ENCODE measurements at places on chromosomes 4 and X.

DNA sequence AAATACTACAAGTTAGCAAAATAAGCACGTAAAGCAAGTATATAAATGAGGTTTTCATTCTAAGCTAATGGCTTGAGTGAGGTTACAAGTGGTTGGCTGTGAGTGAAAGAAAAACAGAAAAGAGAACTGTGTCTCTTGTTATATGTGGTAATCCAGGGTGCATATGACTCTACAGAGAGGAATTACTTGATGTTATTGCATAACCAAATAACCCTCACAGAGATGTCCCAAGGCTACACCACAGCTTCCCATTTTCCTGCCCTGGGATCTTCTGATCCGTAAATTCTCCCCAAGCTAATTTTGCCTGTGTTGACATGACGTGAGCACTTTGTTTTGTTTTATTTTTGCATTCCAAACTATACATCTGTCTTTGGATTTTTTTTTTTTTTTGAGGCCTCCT, 470.0 kb upstream of the INTU start:
- DNase-seq: no peak

GRCh38 chr4:155062948-155063347, 145.5 kb upstream of the NPY2R start:
- no peak for DNase-seq

DNA sequence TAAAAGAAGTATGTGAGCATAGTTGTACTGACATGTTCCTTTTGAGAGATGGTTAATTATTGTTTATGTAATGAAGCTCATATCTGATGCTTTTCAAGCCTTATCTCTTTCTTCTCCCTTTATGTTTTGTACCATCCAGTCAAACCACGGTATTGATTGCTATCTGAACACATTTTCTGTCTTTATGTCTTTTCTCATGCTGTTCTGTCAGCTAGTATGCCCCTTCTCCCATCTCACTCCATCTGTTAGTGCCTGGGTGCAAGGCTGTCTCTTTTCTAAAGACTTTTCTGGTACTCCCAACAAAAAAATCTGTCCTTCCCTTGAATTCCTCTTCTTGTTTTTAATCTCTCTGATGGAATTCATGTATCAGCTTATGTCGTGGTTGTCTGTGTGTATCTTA, 883.8 kb upstream of the IGFBP7 start:
- DNase-seq: no peak

DNA sequence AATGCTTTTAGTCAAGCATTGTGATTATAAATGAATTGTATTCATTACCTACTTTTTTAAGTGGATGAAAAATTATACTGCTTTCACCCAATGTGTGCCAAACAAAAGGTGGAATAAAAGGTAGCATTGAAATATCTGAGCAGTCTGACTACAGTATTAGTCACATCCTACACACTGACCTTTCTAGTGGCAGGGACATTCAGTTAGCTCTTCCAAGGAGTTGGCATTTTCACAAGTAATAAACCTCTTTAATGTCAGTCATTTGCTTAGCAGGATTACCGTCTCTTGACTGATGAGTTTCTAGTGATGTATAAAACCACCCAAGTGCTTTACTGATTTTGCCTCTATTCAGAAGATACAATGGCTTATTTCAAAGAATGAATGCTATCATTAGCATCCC, 687.9 kb downstream of the ARAP2 start:
- DNase-seq: no peak

DNA sequence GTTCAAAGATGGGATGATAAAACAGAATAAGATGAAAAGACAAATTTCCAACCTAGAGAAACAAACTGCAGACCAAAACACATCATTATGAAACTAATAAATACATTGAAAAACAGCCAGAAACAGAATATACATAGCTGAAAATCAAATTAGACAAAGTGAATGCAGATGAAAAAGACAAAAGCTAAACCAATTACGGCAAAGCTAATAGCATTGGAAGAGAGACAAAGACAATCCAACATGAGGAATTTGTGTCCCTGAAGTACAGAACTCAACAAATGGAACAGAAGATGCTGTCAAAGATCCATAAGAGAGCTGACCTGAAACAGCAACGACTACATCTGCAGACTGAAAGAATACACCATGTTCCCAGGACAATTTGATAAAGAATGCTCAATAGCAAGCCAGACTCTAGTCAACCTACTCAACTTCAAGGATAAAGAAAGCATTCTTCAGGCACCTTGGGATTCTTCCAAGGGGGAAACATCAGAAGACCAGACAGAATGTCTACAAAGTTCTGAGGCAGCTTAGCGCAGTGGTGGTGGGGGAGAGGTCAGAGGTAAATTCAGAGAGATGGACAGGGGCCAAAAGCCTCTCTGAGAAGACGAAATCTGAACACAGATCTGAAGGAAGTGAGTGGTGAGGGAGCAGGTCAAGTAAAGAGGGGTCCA, 27.4 kb upstream of the IRAK1 start:
- DNase-seq: no peak

GRCh38 chrX:1529328-1529727, 7.7 kb downstream of the P2RY8 start:
- DNase-seq: no peak

DNA sequence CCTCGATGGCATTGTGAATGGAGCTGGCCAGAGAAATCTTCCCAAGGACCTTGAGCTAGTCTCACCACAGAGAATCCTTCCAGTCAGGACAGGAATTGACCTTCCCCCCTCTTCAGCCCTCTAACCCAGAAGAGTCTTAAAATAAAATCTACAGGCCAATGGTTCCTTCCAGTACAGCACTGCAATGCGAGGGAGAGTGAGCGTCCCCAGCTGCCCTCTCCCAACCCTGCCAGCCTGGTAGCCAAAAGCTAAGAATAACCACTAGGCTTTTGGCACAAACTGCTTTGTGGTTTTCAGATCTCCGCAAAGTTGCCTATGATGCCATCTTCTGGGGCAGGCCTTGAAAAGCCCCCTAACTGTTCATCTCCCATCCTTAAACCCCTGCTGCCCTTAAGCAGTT, 175.1 kb downstream of the AR start:
- DNase-seq: no peak

GRCh38 chr4:13143222-13144070, 340.7 kb downstream of the RAB28 start:
- DNase-seq: no peak

GRCh38 chr4:2484185-2484584, 15.3 kb downstream of the RNF4 start:
- DNase-seq: no peak

DNA sequence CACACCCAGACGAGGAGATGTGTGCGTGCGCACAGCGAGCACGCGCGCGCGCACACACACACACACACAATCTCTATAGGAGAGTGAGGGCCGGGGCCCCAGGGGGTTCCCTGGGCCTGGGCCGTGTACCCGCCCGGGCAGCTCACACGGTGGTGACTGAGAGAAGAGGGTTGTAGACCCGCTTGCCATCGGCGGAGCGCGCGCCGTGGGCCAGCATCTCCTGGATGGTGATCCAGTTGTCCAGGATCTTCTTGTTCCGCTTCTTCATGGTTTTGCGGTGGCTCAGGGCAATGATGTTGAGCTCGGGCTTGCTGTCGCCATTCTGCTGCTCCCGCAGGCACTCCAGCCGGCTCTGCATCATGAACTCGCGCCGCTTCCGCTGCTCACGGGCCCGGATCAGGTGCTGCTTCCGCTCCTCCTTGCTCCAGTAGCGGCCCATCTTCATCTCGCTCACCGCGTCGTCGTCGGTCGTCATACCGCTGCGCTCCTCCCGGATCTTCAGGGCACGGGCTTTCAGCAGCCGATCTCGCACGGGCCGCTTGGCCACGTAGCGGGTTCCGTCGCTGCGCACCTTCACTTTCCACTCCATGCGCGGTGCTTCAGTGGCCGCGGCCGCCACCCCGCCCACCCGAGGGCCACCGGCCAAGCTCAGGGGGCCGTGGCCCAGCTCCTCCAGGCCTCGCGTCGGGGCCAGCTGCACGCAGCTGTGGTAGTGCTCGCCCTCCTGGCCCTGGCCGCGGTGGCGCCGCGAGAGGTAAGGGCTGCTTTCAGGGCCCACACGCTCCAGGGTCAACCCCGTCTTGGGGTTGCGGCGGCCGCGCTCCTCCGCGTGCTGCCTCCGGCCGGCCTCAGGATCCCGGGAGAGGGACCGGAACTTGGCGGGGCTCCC, 9.0 kb downstream of the SSR4 start:
- no peak for DNase-seq

DNA sequence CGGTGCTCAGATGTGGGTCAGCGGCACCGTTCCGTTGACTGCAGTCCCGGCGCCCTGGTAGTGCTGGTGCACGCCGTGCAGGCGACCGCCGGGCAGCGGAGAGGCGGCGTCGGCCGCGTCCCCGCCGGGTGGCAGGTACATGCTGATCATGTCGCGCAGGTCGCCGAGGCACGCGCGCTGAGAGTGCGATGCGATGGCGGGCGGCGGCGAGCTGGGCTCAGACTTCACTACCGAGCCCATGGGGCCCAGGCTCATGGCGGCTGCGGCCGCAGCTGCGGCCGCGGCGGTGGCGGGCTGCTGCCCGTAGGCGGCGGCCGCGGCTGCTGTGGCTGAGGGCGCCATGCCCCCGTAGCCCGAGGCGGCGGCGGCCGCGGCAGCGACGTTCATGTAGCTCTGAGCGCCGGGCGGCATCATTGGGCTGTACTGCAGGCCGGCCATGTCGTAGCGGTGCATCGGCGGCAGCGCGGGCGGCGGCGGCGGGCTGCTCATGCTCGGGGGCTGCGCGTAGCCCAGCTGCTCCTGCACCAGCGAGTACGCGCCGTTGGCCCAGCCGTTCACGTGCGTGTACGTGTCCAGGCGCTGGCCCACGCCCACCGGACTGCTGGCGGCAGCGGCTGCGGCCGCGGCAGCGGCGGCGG, 1.0 kb downstream of the SOX3 start:
- DNase-seq: no peak

DNA sequence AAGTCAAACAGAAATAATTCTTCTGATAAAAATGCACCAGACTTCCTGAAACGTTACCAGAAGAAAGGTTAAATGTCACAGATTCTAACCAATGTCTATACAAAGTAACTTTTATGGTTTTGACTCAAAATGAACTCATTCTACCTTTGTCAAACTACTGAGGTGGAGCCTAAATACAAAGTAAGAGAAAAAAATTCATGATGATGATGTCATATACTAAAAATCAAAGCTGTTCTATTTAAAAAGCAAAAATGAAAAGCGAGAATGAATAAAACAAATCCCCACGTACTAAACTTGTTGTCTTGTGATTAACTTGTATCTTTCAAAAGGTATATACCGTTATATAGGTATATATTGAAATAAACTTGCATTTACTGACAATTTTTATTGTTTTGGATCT, 21.7 kb downstream of the GNPDA2 start:
- DNase-seq: no peak

- no peak for DNase-seq
Measured at GRCh38 chrX:154115071-154115470, 17.6 kb upstream of the MECP2 start.

DNA sequence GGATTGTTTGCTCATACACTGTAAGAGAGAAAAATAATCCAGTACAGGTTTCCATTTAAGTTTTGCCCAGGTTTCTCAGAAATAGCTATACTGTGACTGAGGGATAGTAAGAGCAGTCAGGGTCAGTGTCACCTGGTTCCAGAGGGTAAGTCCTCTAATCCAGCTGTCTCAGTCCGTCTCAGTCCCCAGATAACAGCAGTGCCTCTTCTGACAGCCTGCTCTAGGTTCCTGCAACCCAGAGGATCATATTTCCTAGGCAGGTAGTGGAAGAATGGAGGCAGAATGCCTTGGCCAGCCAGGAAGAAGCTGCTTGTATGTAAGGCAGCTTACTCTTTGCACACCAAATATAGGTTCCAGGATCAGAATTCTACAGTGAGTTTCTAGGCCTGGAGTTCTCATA, 22.6 kb upstream of the GNRHR start:
- DNase-seq: no peak

DNA sequence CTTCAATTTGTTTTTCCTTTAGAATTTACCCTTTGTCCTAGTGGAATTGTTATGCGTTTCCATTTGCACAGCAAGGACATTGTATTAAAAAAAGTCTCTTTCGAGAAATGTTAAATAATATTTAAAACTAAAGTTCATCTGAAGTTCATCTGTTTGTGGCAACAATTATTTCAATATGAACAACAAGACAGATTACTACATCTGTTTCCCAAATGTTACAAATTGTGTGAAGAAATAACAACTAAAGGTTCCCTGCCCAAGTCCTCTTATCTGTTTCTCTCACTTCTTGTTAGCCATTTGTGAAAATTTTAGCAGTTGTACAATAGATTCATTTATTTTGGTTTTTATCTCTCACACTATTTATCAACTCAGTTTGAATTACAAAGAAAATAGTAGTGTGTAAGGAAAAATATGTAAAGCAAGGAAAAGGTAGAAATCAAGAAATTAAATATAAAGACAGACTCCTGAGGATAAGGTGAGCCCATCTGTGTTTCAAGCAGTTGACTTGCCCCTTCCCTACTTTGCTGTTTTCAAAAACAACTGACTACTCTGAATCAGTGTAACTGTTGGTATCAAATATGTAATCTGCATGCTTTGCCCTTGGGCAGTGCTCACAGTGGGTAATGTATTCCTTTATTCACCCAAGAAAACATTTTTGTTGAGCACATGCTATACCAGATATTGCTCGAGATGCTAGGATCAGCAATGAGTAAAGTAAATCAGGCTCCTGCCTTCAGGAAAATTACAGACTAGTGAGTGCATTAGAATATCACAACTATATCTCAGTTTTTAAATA, 118.9 kb upstream of the PCDH7 start:
- DNase-seq: no peak

GRCh38 chr4:66014146-66014765, 344.0 kb upstream of the EPHA5 start:
- no peak for DNase-seq

DNA sequence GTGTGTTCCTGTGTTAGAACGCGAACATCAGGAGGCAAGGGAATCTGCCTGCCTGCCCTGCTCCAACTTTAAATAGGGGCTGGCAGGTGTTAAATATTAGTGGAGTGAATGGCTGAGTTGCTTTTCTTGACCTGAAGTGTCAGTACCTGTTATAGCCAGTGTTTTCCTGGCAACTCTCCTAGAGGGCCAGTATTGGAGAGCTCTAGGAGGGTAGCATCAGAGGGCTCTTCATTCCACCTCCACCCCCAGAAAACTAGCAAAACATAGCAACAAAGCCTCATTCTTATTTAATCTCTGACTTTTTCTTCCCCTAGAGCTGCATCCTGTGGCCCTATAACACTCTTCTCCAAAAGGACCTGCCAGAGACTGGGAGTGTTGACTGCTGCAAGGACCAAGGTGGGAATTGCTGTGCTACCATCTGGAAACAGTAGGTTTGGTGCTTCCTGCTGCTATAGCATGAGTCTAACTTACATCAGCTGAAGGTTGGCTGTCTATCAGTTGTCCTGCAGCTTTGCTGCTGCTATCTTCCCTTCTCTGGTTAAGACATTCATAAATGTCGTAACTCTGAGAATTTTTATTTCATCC, 33.5 kb downstream of the SGMS2 start:
- DNase-seq: no peak

GRCh38 chr4:169791062-169791461, 33.3 kb upstream of the HPF1 start:
- DNase-seq: no peak

- DNase-seq: no peak
Measured at GRCh38 chr4:7415927-7416686, 18.6 kb downstream of the PSAPL1 start.

- no peak for DNase-seq
Measured at GRCh38 chr4:129968778-129969177, 872.8 kb downstream of the C4orf33 start.
